ENCODE measurements at places on chromosomes 13 and 19.

DNA sequence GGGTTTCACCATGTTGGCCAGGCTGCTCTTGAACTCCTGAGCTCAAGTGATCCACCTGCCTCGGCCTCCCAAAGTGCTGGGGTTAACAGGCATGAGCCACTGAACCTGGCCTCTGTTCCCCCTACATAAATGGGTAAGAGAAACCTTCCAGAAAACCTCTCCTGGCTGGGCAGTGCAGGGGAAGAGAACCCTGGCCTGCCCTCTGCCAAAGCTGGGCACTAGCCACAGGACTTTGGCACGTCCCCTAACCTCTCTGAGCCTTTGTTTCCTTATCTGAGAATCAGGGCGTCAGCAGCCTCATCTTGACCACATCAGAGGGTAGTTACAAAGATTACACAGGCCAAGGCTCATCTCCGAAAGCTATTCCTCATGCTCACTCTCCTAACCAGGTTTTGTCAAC lies 2.2 kb downstream of the SBSN start:
- DNase-seq = no peak

DNA sequence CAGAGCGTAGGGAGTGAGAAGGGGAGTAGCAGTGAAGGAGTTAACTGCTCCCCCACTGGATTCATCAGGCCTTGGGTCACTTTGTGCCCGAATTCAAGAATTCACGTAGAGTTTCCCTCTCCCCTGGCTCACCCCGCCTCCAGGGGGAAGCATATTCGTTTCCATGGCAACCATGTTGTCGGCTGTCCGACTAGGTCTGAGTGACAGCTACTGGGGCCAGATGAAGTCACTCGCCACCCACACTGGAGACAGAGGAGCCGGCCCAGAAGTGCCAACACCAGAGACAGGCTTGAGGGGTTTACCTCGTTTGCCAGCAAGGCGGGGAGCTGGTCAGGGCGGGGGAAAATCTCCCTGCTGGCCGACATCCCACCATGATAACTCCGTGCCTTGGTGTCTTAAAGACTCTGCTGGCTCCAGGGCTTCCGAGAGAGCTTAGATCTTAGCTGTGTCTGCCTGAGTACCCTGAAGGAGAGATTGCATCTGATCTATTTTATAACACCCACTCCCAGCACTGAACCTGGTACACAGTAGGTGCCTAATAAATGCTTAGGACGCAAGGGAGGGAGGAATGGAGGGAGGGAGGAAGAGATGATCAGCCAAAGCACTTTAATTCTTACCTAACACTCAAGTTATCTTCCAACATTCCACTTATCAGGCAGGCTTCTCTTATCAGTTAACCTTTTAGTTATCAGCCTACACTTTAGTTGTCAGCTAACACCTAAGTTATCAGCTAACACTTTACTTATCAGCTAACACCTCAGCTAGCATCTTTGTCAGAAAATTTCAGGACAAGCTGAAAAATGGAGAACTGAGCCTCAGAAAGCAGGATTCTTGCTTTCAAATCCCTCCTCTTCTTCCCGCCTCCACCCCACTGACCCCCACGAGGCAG lies 57.2 kb upstream of the ZNRF4 start:
- DNase-seq = no peak

- peak; percentile 44 for DNase-seq
Observed at GRCh38 chr13:99307648-99308339, 595 bp upstream of the GPR183 start.

DNA sequence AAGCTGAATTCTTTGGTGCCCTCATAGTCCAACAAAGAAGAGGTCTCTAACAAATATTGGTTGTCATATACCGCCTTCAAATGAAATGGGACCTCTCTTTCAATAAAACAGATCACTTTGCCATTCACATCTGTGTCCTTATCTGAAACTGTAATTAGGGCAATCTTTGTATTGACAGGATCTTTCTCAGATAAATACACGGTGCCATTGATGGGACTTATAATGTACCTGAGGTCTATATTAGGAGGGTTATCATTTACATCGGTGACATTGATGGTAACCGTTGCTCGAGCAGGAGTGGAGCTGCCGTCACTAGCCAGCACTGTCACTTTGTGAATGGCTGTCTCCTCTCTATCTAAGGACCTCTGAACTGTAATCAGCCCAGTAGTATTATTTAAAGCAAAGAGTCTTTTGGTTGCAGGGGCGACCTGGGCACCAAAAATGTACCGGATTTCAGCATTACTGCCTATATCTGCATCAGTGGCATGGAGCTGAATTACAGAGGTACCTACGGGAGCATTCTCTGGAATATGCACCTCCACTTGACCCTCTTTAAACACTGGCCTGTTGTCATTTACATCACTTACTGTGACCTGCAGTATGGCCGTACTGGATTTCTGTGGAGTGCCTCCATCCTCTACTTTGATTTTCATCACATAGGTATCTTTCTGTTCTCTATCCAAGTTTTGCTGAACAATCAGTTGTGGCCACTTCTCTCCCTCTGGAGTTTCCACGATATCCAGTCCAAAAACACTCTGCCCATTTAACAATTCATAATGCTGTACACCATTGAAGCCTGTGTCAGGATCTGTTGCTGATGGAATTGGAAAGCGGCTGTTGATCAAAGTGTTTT lies 2.8 kb downstream of the PCDH9 start:
- DNase-seq = no peak

- DNase-seq = no peak
Observed at GRCh38 chr19:4749870-4750590, 26.4 kb upstream of the DPP9 start.
